ENCODE measurements at places on chromosomes 6 and 20.

DNA sequence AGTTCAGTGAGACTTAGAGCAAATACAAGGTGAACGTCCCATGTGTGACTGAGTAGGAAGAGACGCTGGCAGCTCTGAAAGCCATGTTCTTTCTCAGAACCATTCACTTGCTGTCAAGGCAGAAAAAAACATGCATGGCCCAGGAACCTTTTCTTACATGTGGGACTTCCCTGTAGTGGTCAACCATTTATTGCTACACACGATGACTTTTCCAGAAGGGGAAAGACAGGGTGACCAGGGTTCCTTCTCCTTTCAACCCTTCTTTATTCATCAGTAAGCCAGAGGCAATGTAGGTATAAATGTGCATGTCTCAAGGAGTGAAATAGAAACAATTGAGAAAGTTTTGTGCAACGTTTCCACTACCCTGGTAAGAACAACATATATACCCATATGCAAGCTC, 189.0 kb downstream of the NFATC2 start:
- DNase-seq = no peak

DNA sequence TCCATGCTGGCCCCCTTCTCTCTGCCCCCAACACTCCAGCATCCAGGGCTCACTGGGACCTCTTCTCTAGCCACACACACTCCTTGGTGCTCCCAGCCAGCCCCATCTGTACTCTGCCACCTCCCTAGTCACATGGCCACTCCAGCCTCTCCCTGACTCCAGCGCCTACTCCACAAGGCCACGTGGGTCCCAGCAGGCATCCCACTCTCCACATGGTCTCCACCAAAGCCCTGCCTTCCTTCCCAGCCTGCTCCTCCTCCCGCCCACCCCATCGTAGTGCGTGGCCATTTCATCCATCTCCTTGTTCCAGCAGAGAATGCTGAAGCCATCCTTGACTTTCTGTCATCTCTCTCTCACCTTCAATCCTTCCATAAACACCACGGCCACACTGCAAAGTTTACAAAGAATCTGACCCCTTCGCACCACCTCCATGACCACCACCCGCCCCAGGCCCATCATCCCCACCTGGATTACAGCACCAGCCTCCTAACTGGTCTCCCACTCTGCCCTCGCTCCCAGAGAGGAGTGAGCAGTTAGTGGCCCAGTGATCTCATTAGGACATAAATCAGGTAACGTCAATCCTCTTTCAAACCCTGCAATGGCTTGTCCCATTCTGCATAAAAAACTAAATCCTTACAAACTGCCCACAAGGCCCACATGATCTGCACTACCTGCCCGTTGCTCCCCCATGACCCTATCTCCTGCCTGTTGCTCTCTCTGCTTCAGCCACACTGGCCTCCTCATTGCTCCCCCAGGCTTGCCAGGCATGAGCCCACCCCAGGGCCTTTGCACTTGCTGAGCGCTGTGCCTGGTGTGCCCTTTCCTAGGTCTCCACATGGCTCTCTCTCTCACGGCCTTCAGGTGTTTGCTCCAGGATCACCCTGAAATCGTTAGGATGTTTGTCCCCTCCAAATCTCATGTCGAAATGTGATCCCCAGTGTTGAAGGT, 96.2 kb downstream of the GRM4 start:
- DNase-seq = no peak

GRCh38 chr6:1491591-1492319, 102.4 kb downstream of the FOXF2 start:
- no peak for DNase-seq

DNA sequence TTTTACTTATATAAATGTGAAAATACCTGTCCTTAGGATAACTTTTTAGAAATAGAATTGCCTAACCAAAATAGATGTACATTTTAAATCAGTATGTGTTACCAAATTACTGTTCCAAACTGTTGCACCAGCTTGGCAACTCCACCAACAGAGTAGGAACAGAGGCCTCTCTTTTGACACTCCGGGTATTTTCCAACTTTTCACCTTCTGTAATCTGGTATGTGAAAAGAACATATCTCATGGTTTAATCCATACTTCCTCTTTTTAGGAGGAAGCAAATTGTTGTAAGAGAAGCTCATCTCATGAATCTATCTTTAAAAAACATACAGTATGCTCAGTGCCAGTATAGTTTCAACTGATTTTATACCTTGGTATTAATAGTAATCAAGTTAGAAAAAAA, 24.9 kb downstream of the RNF144B start:
- DNase-seq = no peak

DNA sequence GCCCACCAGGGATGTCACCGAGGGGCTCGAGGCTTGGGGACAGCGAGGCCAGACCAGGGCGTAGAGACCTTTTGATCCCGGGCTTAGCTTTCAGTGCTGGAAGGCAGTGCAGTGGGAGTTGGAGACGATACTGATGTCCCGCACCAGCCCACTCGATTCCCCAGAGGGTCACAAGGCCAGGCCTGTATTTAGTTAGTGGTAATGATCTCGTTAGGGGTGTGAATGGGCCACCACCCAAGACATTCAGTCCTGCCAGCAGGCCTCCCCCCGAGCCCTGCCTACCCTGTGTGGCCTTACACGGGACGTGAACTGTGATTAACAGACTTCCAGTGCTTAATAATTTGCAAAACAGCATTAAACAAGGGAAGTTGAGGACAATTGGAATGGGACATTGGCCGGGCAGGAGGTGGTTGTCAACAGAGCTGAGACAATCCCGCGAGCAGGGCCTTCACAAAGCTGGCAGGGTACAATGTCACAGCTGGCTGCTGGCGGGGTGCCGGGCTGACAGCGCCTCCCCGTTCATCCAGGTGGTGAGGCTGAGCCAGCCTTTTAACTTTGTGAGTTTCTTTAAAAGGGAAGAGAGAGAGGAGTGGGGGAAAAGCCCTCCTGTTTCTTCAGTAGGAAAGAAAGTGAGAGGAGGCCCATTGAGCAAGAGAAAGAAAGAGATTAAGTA, 175.3 kb upstream of the RALGAPA2 start:
- no peak for DNase-seq

- peak; percentile 73 for DNase-seq
Measured at GRCh38 chr20:57473246-57474048, 51.5 kb downstream of the CTCFL start.

- DNase-seq = no peak
Measured at GRCh38 chr6:92433911-92434310, 985.4 kb downstream of the EPHA7 start.

GRCh38 chr6:63305277-63305676, 14.5 kb downstream of the LGSN start:
- no peak for DNase-seq

GRCh38 chr6:79173378-79173777, 61.1 kb downstream of the HMGN3 start:
- DNase-seq = no peak

DNA sequence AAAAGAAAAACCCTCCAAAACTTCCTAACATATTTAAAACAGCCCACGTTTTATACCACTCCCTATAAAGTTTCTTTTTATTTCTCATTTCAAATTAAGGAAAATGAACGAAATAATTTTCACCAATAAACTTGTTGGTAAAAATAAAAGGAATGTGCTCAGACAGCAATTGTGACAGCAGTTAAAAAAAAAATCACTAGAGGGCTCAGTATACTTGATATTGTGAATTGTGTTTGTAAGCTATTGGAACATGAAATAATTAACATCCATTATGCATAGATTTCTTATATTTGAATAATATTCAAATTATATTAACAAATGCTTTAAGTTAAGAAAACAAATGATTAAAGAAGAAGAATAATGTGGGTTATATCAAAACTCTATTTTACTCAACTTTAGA, 105.5 kb downstream of the ASCC3 start:
- DNase-seq = no peak

DNA sequence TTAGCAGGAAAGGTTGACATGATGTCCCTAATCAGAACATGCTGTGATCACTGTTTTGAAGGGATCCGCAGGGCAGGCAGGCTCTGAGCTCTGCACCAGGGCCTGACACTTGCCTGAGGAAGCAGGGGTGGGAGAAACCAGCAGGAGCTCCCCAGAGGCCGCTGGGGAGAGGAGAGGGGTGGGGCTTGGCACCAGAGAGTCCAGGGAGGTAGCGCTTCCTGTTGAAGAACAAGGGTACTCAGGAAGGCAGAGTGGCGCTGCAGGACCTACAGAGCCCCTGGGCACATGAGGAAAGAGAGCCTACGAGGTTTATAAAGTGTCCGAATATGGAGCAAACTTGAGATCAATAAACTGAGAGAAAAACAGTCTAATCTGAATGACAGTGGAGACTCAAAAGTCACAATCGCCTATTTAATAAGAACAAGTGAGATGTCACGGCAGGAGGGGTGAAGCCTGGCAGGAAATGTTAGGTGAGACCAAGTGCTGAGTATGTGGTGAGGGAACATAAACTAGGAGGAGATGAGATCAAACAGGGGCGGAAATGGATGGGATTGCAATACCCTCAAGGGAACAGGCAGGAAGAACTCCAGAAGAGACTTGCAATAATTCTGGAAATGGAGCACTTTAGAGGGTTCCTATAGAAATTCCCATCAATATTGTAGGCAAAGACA, 5.8 kb upstream of the TBXT start:
- DNase-seq = no peak

DNA sequence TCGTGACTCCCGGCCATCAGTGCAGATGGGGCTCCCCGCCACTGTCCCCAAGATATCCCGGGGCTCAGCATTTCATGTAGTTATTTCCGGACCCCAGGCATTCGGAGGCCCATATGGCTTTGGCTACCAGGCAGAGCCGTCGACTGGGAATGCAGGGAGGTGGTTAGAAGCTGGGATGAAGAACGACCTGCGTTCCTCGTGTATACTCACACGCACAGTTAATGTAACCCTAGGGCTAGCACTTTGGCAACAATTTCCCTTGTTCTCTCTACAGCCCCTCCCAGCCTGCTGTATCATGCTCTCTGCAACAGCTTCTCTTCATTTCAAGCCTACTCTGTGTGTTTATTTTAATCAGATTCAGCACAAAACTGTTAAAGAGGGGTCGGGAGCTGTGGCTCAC, 240.4 kb downstream of the MYLK4 start:
- no peak for DNase-seq

DNA sequence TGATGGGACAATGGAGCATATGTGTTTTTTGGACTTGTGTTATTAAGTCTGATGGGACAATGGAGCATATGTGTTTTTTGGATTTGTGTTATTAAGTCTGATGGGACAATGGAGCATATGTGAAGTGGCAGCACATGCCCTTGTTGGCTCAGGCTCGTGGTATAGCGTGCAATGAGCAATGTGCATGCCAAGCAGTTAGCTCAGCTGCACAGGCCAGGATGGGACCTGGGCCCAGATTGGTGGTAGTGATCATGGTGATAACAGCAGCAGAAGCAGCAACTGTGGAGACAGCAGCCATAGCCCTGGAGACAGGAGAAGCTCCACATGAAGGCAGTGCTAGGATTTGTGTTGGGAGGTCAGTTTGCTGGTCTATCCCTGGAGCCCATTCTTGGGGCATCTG, 61.1 kb downstream of the IL20RA start:
- DNase-seq = no peak

- DNase-seq = no peak
Measured at GRCh38 chr6:89794324-89794723, 25.3 kb downstream of the MDN1 start.

DNA sequence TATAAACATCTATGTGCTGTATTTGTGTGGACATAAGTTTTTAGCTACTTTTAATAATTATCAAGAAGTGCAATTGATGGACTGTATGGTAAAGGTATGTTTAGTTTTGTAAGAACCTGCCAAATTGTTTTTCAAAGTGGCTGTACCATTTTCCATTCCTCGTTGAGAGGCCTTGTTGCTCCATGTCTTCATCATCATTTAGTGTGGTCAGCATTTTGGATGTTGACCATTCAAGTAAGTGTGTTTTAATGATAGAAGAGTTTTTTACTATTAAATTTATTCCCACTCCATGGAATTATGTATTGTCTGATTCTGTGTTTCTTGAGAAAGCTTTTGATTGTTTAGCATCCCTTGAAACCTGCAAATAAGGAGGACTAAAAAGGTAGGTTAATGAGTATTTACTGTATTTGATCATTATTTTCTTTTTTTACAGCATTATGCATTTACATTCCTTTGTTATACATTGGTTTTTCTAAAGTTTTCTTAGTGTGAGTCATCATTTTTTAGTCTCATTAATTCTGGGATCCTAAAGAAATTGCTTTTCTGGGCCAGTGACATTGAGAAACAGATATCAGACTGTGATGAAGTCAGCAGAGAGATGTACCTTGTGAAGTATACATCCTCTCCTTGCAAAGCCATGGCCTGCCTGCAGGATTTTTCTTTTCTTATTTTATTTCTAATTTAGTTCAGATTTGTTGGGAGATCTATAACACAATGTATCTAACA, 312.8 kb upstream of the PTCHD4 start:
- no peak for DNase-seq

GRCh38 chr6:138267971-138268895, 49.9 kb upstream of the PBOV1 start:
- no peak for DNase-seq

- no peak for DNase-seq
Measured at GRCh38 chr20:50038169-50038568, 55.4 kb downstream of the SNAI1 start.
